NCI-H187 treated with DMSO at 0.1 percent for 48 hours (cell line): ENCODE measurements at places on chromosomes 6 and 20.

DNA sequence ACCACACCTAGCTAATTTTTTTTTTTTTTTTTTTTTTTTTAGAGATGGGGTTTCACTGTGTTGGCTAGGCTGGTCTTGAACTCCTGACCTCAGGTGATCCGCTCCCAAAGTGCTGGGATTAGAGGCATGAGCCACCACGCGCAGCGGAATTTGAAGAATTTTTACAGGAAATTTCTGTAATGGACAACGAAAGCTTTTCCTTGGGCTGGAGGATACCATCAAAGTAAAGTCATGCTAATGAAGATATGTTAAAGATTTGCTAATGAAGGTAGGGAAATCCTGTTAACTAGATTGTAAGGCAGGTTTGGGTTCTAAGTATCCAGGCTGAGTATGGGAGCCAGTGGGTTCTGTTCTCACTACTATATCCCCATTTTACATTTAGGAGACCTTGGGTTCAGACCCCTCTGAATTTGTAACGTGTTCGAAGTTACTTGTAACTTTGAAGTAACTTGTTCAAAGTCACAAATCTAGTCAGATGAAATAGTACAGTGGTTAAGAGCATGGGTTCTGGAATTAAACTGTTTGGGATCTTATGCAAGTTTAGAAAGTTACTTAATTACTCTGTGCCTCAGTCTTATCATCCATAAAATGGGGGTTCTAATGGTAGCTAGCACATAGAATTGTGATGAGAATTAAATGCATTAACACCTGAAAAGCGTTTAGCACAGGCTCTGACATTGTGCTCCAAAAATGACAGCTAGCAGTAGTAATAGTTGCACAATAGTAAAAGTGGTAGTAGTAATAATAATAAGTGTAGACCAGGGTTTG, 123.4 kb upstream of the GPR6 start:
- DNase-seq, result no peak

DNA sequence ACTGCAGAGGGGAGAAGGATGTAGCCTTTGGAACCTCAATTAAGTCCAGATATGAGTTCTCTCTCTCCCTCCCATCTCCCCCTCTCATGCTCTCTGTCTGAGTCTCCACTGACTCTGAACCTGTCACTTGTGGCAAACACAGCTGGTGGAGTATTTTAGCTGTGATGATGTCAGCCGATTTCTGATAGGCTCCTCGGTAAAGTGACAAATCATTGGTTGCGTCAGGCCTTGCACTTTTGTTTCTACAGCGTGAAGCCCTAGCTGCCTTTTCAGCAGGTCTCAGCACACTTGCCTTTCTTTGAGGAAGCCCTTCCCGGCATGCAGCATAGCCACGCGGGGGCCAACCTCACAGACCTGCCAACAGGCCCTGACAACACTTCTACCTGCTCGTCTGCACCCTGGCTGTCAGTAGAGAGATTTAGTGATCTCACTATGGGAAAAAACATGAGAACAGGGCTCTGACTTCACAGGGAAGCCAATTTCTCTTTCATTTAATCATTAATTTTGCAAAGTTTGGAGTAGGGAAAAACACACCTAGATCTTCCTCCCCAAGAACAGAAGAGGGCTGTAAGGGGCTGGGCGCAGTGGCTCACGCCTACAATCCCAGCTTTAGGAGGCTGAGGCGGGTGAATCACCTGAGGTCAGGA, 84.4 kb downstream of the GMPR start:
- DNase-seq, result peak; percentile 23

- DNase-seq, result no peak
These were observed 25.1 kb downstream of the MYBL2 start for GRCh38 chr20:43691928-43692524.

- no peak for DNase-seq
These were observed 387.3 kb upstream of the ADGRB3 start for GRCh38 chr6:68247782-68248181.

DNA sequence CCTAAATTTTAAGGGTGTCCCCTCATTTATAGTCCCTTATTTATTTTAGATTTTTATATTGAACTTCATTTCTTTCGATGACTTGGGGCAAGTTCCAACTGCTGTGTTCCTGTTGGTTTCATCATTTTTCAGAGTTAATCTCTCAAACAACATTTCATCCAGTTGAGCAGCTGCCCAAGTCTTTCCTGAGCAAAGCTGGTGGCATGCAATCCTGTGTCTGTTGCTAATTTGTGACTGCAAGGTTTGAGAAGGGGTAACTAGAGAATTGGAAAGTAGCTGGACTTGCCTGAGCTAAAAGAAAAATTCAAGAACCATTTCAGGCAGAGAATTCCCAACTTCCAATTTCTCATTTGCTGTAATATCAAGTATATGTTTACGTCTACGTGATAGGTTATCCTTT, 881.5 kb upstream of the SLC35B3 start:
- DNase-seq, result no peak

- no peak for DNase-seq
These were observed 381.7 kb upstream of the JARID2 start for GRCh38 chr6:14863902-14864850.

DNA sequence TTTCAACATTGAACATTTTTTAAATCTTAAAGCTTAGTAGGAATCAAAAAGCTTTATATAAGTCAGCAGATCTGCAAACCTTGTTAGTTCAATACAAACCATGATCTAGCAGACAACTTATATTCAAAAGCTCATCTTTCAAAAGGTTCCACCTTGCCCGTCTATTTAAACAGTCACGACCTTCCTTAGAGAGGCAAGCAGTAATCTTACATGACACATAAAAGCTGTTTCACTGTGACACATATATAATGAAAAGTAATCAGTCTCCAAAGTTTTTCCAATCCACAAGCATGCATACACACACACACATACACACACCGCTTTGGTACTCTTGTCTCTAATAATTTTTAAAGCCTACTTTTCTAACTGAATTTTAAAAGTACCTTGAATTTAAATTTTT, 12.9 kb downstream of the SOD2 start:
- DNase-seq, result no peak

DNA sequence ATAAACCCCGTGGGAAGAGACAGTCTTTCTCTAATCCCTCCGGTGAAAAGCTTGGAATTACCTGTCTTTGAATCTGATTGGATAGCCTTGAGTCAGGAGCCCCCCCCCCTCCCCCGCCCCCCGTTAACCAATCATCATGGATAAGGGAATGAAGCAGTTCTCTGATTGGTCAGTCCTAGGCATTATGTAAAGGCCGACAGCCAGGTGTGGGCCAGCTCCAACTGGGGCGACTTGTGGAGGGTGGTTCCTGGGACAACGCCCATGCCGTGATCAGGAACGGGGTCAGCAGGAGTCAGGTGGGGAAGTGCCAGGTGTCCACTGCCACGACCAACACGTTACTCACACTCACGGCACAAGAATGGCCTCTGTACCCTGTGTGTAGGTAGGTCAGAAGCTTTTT, 406.8 kb upstream of the SULF2 start:
- no peak for DNase-seq
